ENCODE measurements at places on chromosomes 5 and 9.
A peak's percentile ranks its signal among the peaks of the same experiment; 100 is the strongest.

DNA sequence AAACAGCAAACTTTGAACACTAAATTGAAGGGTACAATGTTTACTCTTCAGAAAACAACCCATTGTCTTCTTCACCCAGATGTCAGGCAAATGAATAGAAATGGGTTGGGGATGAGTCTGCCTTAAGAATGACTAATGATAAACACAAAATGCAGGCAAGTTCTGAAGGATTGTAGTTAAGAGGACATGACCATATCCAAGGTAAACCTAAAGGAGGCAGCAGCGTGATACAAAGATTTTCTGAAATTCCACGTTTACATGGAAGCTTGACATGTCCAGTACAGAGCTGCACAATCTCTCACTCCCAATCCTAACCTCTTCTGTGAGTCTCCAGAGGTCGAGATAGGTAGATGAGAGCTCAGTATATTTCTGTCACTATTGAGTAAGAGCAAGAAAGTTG is 1263.2 kb upstream of the CDH6 start:
- no peaks in the 10 kb centered on the region for H3K27me3 ChIP-seq
- no peaks in the 10 kb centered on the region for H3K4me1 ChIP-seq
- no peak for ATAC-seq
- no peak overlapping the region for H3K27ac ChIP-seq
- no peaks in the 10 kb centered on the region for H3K36me3 ChIP-seq

DNA sequence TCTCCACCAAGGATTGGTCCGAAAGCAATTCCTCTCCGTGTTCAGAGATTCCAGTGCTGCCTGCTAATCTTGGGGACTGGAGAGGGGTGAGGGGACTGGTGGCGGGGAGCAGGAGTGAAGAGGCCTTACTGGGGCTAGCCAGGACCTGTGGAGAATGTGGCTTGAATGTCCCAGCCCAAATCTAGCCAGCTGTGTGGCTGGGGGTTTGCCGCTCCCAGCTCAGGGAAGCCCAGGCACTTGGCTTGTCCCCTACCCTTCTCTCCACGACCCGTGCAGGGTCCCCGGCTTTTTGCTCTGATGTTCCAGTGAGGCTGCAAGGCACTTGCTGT is 2.4 kb downstream of the N4BP3 start:
- H3K27me3 ChIP-seq = peaks cover 94% of the 10 kb centered on the region
- H3K36me3 ChIP-seq = no peaks in the 10 kb centered on the region
- peaks cover 9% of the 10 kb centered on the region for H3K4me1 ChIP-seq
- H3K4me3 ChIP-seq = no peak overlapping the region

- no peaks in the 10 kb centered on the region for H3K36me3 ChIP-seq
- H3K27ac ChIP-seq = no peak overlapping the region
These were observed 23.0 kb upstream of the ECM2 start for GRCh38 chr9:92558612-92559374.

- peak overlapping the region; percentile 75 for H3K4me3 ChIP-seq
- H3K27ac ChIP-seq = no peak overlapping the region
- peaks cover 80% of the 10 kb centered on the region for H3K4me1 ChIP-seq
- H3K27me3 ChIP-seq = no peaks in the 10 kb centered on the region
These were observed 1.4 kb downstream of the ZNF622 start for GRCh38 chr5:16464231-16464630.

GRCh38 chr5:154474396-154475334 is 3.4 kb downstream of the HAND1 start:
- H3K27me3 ChIP-seq = peaks cover 98% of the 10 kb centered on the region
- no peak overlapping the region for H3K27ac ChIP-seq
- ATAC-seq = no peak
- H3K4me3 ChIP-seq = no peak overlapping the region

GRCh38 chr5:95912029-95912428 is 49.6 kb downstream of the ELL2 start:
- H3K36me3 ChIP-seq = peaks cover 11% of the 10 kb centered on the region
- no peak overlapping the region for H3K4me3 ChIP-seq
- ATAC-seq = no peak
- H3K27me3 ChIP-seq = no peaks in the 10 kb centered on the region

- H3K27me3 ChIP-seq = no peaks in the 10 kb centered on the region
- no peak for ATAC-seq
- H3K36me3 ChIP-seq = no peaks in the 10 kb centered on the region
- no peaks in the 10 kb centered on the region for H3K4me1 ChIP-seq
- H3K27ac ChIP-seq = no peak overlapping the region
These were observed 55.3 kb upstream of the ALDH1B1 start for GRCh38 chr9:38337181-38337580.

DNA sequence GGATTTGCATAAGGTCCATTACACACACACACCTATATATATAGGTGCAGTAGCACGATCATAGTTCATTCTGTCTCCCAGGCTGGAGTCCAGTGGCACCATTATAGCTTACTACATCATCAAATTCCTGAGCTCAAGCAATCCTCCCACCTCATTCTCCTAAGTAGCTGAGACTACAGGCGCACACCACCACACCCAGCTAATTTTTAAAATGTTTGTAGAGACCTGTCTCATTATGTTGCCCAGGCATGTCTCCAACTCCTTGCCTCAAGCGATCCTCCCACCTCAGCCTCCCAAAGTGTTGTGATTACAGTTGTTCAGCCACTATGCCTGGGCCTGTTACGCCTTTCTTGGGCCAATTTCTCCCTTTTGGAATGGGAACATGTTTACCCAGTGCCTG is 39.7 kb downstream of the DNAJB5 start:
- no peak overlapping the region for H3K27ac ChIP-seq
- no peak overlapping the region for H3K4me3 ChIP-seq
- H3K4me1 ChIP-seq = no peaks in the 10 kb centered on the region

DNA sequence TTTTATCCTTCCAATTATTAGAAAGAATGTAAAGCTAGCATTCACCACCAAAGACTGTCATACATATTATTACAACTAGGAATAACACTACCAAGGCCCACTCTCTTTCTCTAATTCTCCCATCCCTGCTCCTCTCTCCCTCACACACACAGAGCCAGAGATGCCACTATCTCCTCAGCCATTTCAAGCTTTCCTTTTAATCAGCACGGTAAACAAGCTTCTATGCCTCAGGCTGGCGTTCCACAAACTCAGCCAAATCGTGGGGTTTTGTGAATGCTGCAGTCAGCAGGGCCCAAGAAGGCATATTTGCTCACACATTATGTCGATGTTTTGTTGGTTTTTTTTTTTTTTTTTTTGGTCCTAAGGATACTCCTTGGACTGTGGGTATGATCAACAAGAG is 979.9 kb upstream of the DMAC1 start:
- H3K27me3 ChIP-seq = no peaks in the 10 kb centered on the region
- no peak for ATAC-seq
- no peak overlapping the region for H3K27ac ChIP-seq
- peaks cover 5% of the 10 kb centered on the region for H3K4me1 ChIP-seq
- H3K36me3 ChIP-seq = no peaks in the 10 kb centered on the region
- no peak overlapping the region for H3K4me3 ChIP-seq

DNA sequence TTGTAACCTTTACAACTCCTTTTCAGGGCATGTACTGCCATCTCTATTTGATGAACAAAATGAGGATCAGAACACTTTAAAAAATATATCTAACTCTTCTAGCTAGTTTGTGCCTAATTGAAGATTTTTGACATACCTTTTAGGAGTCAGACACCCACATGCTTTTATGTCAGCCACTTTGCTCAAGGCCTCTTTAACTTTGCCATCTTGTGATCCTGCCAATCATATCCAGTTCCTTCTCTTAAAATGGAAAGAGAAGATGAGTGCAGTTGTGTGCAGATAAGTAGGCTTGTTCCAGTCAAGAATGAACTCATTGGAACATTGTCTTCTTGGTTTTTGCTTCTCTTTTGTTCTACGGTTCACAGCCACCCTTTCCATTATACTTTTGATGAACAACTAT is 425.6 kb upstream of the TNC start:
- H3K4me3 ChIP-seq = no peak overlapping the region
- ATAC-seq = no peak
- no peaks in the 10 kb centered on the region for H3K27me3 ChIP-seq
- H3K4me1 ChIP-seq = no peaks in the 10 kb centered on the region
- H3K27ac ChIP-seq = no peak overlapping the region
- H3K36me3 ChIP-seq = no peaks in the 10 kb centered on the region

GRCh38 chr9:94166976-94167346 is 82.7 kb downstream of the PTPDC1 start:
- peak; percentile 19 for ATAC-seq
- no peaks in the 10 kb centered on the region for H3K27me3 ChIP-seq
- H3K4me1 ChIP-seq = no peaks in the 10 kb centered on the region
- peak overlapping the region; percentile 93 for H3K4me3 ChIP-seq
- H3K36me3 ChIP-seq = no peaks in the 10 kb centered on the region
- H3K27ac ChIP-seq = peak overlapping the region; percentile 100

- H3K27me3 ChIP-seq = peaks cover 17% of the 10 kb centered on the region
- no peak overlapping the region for H3K4me3 ChIP-seq
- H3K4me1 ChIP-seq = no peaks in the 10 kb centered on the region
- H3K36me3 ChIP-seq = no peaks in the 10 kb centered on the region
- ATAC-seq = no peak
These were observed 74.2 kb downstream of the MSX2 start for GRCh38 chr5:174798551-174798951.

DNA sequence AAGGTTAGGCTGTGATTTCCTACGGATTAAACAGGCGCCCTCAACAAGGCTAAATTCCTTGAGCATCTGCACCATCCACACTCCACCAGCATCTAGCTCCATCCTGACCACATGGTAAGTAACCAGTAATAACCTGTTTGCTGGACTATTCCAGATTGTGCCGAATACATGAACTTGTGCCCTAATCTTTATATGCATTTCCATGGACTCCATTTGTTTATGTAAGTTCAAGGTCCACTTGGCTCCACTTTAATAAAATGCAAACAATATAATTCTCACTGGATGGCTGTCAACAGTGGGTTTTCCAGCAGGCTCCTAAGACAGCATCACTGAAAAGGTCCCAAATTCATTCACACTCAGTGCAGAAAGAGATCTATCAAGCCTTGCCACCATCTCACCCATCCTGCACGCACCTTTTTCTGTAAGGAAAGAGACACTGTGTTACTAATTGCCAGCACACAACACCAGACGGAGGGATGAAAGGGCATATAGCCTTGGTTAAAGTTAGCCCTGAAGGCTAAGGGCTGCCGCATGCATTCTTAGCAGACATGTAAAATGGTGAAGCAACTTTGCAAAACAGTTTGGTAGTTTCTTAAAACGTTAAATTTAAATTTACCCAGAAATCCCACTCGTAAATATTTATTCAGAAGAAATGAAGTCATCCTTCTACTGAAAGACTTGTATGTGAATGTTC is 88.7 kb downstream of the GLIS3 start:
- H3K27ac ChIP-seq = no peak overlapping the region
- H3K4me1 ChIP-seq = peaks cover 11% of the 10 kb centered on the region
- no peak for ATAC-seq
- H3K36me3 ChIP-seq = no peaks in the 10 kb centered on the region
- no peaks in the 10 kb centered on the region for H3K27me3 ChIP-seq

DNA sequence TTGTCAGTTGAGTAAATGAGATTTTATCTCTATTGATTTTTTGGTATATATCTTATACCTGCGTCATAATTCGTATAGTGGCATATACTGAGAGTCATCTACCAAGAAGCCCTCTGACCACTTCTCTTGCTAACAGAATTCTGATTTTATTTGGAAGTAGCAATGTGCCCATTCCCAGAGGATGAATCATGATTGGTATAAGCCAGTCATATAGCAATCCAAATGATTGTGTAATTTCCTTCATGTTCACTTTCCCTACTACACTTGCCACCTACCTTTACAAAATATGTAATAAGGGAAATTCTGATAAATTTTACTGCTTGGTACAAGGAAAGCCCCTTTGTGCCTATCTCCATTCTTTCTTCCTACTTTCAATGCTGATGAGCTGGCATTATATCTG is 16.1 kb upstream of the ZNF462 start:
- H3K4me3 ChIP-seq = no peak overlapping the region
- peaks cover 7% of the 10 kb centered on the region for H3K4me1 ChIP-seq
- H3K36me3 ChIP-seq = no peaks in the 10 kb centered on the region
- no peak for ATAC-seq
- no peaks in the 10 kb centered on the region for H3K27me3 ChIP-seq
- no peak overlapping the region for H3K27ac ChIP-seq

All from gastroesophageal sphincter (tissue), 4 donors.